Right ventricle myocardium inferior (tissue), 1 donor: ENCODE measurements at places on chromosomes 1 and 21. TPM values are rescaled to one million over a fixed set of nuclear protein-coding genes. Genes with fewer than 3 reads are reported as not detected.

The CFH gene
- 39.6 TPM for total RNA-seq

The BRDT gene
- not detected for total RNA-seq

The SLFNL1 gene
- total RNA-seq = 0.16 TPM

The BEST4 gene
- total RNA-seq = not detected

The TTLL7 gene
- total RNA-seq = 3.7 TPM

The ANGPTL1 gene
- 11.5 TPM for total RNA-seq

The TMEM125 gene
- not detected for total RNA-seq

The AVPR1B gene
- total RNA-seq = not detected

The LPAR3 gene
- total RNA-seq = 16.6 TPM

The AMY1C gene
- not detected for total RNA-seq

The LAMC2 gene
- total RNA-seq = 3.8 TPM

The NBPF6 gene
- not detected for total RNA-seq

The TRAPPC3 gene
- 53.9 TPM for total RNA-seq

The S100B gene
- 8.3 TPM for total RNA-seq

GRCh38 chr1:235649368-235650163, at the start of gene GNG4:
GNG4 (minus strand) TSS chr1:235649784; CDS start chr1:235583838, 65,946 bp downstream.
- DNase-seq = no peak

DNA sequence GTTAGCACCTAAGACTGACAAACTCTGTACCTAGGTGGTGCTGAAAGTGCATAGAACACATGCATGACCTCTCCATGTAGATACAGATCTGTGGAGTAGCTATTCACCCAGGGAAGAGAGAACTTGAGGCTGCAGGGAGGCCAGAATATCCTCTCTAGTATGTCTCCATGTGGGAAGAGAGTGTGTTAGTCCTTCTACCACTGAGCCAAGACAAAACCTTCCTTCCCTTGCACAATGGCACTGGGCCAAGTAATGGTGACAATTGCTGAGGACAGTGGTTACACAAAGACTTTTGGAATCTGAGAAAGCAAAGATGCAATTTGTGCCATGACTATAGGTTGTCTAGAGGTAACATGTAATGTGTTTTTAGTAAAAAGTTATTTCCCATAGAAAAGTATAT, 52.3 kb downstream of the C1orf198 start:
- DNase-seq = no peak

DNA sequence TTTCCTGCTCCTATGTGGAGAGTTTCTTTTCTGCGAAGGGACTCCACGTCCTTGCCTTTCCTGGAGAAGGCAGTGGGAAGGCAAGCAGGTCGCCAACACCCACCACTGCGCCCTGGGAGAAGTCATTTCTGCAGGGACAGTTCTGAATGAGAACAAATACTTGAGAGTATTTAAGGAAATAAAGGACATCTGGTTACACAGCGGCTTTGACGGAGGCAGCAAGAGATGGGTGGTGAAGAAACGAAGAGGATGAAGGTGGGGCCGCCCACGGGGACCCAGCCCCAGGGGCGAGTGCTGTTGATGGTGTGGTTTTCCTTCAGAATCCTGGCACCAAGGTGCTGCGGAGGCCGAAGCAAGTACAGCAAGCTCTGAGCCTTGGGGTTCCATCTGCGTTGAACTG, 75.5 kb downstream of the PSMG1 start:
- no peak for DNase-seq

DNA sequence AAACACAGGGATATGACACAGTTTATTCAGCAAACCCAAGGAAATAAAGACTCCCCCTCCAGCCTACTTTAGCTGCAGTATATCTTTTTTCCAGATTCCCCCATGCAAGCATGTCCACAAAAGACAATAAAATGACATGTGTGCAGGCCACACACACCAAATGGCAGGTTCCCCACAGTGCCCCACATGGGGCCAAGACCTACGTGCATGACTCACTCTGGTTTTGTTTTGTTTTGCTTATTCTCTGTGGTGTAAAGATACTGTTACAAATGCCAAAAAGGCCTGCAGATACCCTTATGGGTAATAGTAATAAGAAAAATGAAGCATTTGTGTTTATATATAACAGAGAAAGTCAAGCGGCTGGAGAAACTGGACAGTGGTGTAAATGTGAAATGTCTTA, 71.6 kb downstream of the RD3 start:
- no peak for DNase-seq

DNA sequence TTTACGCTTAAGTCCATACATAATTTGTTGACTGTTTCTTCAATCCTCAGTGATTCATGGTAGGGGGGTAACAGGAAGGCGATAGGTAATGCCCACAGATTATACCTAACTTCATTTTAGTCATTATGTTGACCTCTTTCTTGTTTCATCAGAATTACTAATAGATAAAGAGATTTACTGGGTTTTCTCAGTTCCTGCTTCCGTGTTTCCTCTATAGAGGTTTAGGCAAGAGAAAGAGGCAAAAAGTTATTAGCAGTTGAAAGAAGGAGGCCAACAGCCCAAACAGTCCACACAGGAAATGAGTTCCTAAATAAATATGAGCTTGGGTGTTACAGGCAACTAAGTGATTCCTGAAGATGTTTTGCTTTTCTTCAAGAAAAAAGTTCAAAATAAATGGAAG, 17.9 kb upstream of the CLCA1 start:
- DNase-seq = no peak

- no peak for DNase-seq
Observed at GRCh38 chr1:60662486-60663044, 419.8 kb upstream of the NFIA start.

- DNase-seq = no peak
Observed at GRCh38 chr1:164668491-164669400, 109.8 kb downstream of the PBX1 start.

DNA sequence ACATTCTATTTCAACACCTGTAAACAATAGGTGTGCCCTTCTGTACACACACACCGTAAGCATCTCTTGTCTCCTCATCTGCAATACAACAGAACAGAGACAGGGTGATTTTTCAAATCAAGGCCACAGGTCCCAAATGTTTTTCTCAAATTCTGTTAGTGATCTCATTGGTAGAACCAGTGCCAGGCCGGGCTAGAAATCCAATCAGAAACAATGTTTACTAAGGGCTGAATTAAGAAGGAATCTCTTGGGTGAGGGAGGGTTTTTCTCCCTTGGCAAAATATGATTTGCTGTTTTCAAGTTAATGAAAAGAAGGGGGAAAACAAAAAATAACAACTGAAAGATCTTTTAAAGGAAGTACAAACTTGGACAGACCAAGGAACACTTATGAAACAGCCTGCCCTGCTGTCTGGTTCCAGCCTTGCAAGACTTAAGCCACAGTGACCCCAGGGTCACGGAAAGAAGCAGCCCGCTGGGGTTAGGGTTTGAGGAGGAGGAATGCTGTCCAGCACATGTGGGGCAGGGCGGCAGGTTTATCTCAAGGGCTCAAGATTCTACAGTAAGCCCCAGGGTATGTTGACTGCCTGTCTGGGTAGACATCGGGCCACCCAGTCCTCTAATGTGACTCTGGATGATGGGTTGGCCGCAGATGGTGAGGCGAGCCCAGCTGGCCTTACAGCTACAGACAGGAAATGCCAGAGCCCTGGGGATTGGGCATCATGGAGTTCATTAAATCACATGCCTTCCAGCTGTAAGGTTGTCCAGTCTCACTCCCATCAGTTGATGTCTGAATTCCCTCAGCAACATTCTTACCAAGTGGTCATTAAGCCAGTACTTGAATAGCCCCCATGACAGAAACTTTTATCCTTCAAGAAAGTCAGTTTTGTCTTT, 73.3 kb upstream of the SLC44A3 start:
- DNase-seq = no peak

- DNase-seq = no peak
Observed at GRCh38 chr1:170521818-170522217, 10.1 kb upstream of the GORAB start.

DNA sequence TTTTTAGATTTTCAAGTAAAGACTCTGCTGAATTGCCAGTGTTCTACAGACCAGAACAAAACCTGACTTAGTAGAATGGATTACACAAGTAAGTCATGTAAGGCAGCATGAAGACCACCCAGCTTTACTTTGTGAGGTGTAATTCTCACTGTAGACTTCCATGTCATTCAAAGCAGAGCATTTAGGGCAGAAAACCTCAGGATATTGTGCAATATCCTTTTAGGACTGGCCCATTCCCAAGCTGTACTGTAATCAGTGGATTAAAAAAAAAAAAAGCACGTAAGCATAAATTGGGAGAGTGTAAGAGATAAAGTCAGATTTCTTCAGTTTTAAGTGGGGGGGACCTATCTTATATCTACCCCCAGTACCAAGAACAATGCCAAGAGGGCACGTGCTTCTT, 380.5 kb upstream of the PRMT6 start:
- no peak for DNase-seq

GRCh38 chr1:150479370-150479769, 7.8 kb upstream of the TARS2 start:
- DNase-seq = no peak

- peak; percentile 85 for DNase-seq
Observed at GRCh38 chr21:44932408-44933181, 7.2 kb upstream of the SLX9 start.

- DNase-seq = no peak
Observed at GRCh38 chr1:222073307-222073995, 331.6 kb upstream of the DUSP10 start.

- no peak for DNase-seq
Observed at GRCh38 chr1:103129796-103130195, 21.5 kb upstream of the COL11A1 start.

GRCh38 chr1:58149271-58149812, 397.2 kb downstream of the OMA1 start:
- no peak for DNase-seq

DNA sequence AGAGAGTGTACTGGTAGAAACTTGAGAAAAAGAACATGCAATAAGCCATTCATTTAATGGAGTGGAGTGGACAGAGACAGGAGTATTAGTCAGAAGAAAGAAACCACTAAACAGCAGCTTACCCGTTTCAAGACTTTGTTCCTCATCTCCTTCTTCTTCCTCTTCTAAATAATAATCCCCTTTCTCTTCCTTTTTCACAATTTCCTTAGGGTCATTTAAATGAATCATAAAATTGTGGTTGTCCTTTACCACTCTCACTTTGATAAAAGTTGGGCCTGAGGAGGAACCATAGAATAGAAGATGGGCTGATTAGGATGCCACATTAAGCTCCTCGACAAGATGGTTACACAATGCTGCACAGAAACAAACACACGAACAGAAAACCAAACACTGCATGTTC, 109.6 kb downstream of the WDR3 start:
- DNase-seq = no peak

GRCh38 chr1:111956155-111956771, 33.2 kb downstream of the KCND3 start:
- DNase-seq = no peak

DNA sequence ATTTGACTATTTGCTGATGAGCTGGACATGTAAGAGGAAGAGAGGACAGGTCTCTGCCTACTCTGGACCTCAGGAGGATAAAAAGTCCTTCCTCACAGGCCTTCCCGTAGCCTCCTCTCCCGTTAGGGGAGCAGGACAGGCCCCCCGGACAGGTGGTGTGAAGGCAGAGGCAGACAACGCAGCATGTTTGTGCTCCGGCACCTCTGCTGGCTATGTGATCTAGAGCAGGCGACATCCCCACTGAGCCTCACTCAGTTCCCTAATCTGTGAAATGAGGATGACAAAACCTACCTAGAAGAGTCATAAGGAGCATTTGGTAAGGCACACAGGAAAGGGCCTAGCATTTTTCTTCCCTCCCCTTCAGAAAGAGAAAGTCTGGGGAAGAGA, 34.8 kb downstream of the KIAA1614 start:
- no peak for DNase-seq

- no peak for DNase-seq
Observed at GRCh38 chr1:39936724-39937491, 18.0 kb upstream of the MFSD2A start.

GRCh38 chr1:84755216-84755615, 65.0 kb upstream of the SSX2IP start:
- no peak for DNase-seq

- DNase-seq = no peak
Observed at GRCh38 chr1:61201035-61201434, 118.7 kb downstream of the NFIA start.

DNA sequence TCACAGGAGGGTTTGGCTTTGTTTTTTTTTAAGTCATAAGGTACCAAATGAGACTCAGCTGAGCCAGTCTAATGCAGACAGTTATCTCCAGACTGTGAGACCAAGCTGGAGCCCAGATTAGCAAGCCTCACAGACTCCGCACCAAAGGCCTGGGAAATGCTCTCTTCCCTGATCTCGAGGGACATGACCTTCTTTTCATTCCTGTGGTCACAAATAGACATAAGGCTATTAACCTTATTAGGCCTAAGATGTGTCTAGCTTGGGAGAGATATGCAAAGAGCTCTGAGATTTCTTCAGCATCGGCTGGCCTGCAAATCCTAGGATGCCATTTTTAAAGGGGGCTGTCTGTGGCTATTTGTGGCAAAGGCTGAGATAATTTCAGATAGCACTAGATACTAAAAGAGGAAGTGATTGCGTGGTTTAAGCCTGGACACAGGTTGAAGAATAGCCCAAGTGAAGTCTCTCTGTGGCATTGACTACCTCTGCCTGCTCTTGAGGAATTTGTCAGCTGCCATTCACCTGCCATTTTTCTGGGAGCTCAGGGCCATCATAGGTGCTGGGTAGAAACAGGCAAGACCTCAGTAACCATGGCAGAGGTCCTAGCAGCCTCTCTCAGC, 301.3 kb downstream of the SIPA1L2 start:
- DNase-seq = no peak

- no peak for DNase-seq
Observed at GRCh38 chr1:71461416-71461815, 380.6 kb upstream of the ZRANB2 start.

DNA sequence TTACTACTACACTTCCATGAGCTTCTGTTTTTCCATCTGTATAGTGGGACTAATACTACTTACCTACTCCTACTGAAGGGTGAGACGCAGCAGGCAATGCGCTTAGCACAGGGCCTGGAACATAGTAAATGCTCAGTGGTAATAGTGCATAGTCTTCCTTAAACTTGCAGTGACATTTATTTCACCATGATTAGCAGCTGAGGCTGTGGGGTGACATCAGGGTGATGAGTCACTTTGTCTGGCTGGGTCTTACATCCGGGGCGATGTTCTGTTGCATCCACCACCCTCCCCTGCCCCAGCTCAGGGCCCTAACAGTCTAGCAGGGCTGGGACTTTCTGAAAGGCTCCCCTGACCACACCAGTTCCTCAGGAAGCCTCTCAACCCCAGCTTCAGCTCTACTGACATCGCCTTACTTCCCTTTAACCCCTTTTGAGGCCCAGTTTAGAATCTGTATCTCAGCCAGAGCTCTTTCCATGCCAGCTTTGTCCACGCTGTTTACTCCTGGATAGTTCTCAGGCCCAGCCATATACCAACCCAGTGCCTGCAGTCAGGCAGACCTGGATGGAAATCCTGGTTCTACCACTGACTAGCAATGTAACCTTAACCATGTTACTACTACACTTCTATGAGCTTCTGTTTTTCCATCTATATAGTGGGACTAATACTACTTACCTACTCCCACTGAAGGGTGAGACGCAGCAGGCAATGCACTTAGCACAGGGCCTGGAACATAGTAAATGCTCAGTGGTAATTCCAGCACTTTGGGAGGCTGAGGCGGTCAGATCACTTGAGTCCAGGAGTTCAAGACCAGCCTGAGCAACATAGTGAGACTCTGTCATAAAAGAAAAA, 66.3 kb downstream of the CD58 start:
- DNase-seq = peak; percentile 92
